ENCODE measurements at places on chromosomes 1 and 21.

GRCh38 chr21:16913010-16913409 is 599.8 kb upstream of the CXADR start:
- no peaks in the 10 kb centered on the region for H3K36me3 ChIP-seq
- H3K27me3 ChIP-seq, result no peaks in the 10 kb centered on the region
- no peaks in the 10 kb centered on the region for H3K4me1 ChIP-seq
- DNase-seq, result no peak

DNA sequence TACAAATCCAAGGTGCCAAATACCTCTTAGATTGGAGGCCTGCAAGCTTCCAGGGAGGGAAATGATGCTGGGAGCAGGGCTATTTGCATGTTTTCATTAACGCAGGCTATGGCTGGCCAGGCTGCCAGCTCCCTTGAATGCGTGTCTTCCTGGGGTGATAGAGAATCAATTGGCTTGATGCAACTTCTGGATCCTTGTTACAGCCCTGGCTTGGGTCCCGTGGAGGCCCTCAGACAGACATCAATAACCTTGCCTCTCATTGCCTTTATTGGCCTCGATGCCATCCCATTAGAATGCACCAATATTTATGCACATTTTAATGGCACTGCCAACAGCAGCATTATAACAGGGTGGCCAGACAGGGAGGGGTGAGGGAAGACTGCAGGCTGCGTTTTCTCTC is 54.0 kb downstream of the TNR start:
- no peaks in the 10 kb centered on the region for H3K27me3 ChIP-seq
- no peaks in the 10 kb centered on the region for H3K36me3 ChIP-seq
- DNase-seq, result no peak
- H3K4me1 ChIP-seq, result no peaks in the 10 kb centered on the region
- H3K27ac ChIP-seq, result no peak overlapping the region

DNA sequence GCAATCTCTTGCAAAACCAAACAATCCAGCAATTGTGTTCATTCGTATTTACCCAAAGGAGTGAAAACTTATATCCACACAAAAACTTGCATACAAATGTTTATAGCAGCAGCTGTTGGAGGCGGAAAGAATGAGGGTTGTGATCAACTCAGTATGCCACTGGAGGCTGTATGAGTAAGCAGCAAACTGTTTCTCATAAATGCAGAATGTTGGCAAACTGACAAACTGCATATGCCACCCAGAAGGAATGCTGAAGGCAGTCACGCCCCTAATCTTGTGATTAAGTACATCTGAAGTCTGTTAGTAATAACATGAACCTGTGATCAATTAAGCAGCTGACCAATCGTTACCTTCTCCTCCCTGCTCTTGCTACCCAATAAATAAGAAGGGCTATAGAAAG is 60.5 kb upstream of the CR2 start:
- no peaks in the 10 kb centered on the region for H3K36me3 ChIP-seq
- no peak overlapping the region for H3K4me3 ChIP-seq
- H3K27me3 ChIP-seq, result no peaks in the 10 kb centered on the region
- peak; percentile 90 for DNase-seq
- peak overlapping the region; percentile 59 for H3K27ac ChIP-seq
- peaks cover 7% of the 10 kb centered on the region for H3K4me1 ChIP-seq

GRCh38 chr21:37762606-37763005 is 153.7 kb downstream of the KCNJ6 start:
- no peak overlapping the region for H3K4me3 ChIP-seq
- H3K36me3 ChIP-seq, result no peaks in the 10 kb centered on the region
- H3K27ac ChIP-seq, result no peak overlapping the region
- peaks cover 3% of the 10 kb centered on the region for H3K4me1 ChIP-seq
- H3K27me3 ChIP-seq, result no peaks in the 10 kb centered on the region

DNA sequence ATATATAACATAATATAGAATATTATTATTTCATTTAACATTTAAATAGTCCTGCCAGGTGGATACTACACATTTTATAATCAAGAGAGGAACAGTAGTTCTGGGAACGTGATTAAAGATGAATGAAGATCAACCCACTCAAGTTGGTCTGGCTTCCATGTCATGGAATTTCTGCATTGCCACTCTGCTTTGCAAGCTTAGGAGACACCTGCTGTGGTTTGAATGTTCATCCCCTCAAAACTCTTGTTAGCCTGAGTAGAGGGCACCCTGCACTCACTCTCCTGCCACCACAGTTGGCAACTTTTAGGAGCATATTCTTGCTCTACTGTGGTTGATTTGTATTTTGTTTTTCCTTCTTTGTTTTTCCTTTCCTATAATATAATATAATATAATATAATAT is 153.2 kb downstream of the GLUL start:
- H3K4me3 ChIP-seq, result no peak overlapping the region
- no peaks in the 10 kb centered on the region for H3K36me3 ChIP-seq
- no peaks in the 10 kb centered on the region for H3K27me3 ChIP-seq
- H3K27ac ChIP-seq, result no peak overlapping the region

GRCh38 chr21:46122758-46123683 is 25.1 kb downstream of the COL6A2 start:
- H3K27me3 ChIP-seq, result no peaks in the 10 kb centered on the region
- peak overlapping the region; percentile 78 for H3K27ac ChIP-seq
- no peak overlapping the region for H3K4me3 ChIP-seq
- no peak for DNase-seq
- peaks cover 26% of the 10 kb centered on the region for H3K4me1 ChIP-seq

GRCh38 chr21:38351961-38352521 is 95.2 kb downstream of the KCNJ15 start:
- H3K27me3 ChIP-seq, result no peaks in the 10 kb centered on the region
- peak overlapping the region; percentile 81 for H3K27ac ChIP-seq
- no peak overlapping the region for H3K4me3 ChIP-seq
- peaks cover 46% of the 10 kb centered on the region for H3K4me1 ChIP-seq
- DNase-seq, result peak; percentile 93
- H3K36me3 ChIP-seq, result no peaks in the 10 kb centered on the region

DNA sequence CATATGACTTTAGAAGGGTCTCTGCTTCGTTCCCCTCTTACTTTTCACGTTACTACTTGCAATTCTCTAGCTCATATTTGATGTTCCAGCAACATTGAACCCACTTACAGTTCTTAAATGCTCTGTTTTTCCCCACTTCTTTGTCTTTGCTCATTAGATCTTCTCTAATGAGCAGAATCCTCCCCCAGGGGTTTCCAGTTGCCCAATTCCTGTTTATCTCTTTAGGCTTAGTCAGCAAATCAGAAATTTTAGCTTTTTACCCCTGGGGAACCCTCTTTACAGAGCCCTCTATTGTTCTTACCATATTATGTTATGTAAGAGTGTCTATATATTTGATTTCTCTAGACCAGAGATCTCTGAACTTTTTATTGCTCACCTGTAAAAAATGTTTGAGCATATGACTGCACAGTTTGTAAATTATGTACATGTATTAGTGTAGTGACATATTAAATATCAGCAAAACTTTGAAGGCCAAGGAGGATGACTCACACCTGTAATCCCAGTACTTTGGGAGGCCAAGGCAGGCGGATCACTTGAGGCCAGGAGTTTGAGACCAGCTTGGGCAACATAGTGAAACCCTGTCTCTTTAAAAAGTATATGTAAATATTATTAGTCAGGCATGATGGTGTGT is 71.4 kb downstream of the FNBP1L start:
- peak; percentile 33 for DNase-seq
- H3K36me3 ChIP-seq, result peaks cover 2% of the 10 kb centered on the region

- H3K27ac ChIP-seq, result no peak overlapping the region
- H3K36me3 ChIP-seq, result no peaks in the 10 kb centered on the region
- DNase-seq, result peak; percentile 64
- H3K4me3 ChIP-seq, result no peak overlapping the region
- peaks cover 15% of the 10 kb centered on the region for H3K4me1 ChIP-seq
Observed at GRCh38 chr1:98090351-98090750, 169.5 kb upstream of the DPYD start.

GRCh38 chr1:70477090-70477489 is 66.0 kb downstream of the CTH start:
- no peak for DNase-seq
- no peak overlapping the region for H3K4me3 ChIP-seq
- no peak overlapping the region for H3K27ac ChIP-seq
- H3K4me1 ChIP-seq, result no peaks in the 10 kb centered on the region

- no peaks in the 10 kb centered on the region for H3K27me3 ChIP-seq
- peaks cover 6% of the 10 kb centered on the region for H3K4me1 ChIP-seq
- H3K36me3 ChIP-seq, result no peaks in the 10 kb centered on the region
- H3K4me3 ChIP-seq, result no peak overlapping the region
- no peak for DNase-seq
Observed at GRCh38 chr21:38384675-38385426, 113.4 kb downstream of the ERG start.

GRCh38 chr1:109876617-109877316 is 33.9 kb upstream of the CSF1 start:
- peak overlapping the region; percentile 70 for H3K27ac ChIP-seq
- no peaks in the 10 kb centered on the region for H3K27me3 ChIP-seq
- peak; percentile 40 for DNase-seq
- no peaks in the 10 kb centered on the region for H3K36me3 ChIP-seq
- no peak overlapping the region for H3K4me3 ChIP-seq

DNA sequence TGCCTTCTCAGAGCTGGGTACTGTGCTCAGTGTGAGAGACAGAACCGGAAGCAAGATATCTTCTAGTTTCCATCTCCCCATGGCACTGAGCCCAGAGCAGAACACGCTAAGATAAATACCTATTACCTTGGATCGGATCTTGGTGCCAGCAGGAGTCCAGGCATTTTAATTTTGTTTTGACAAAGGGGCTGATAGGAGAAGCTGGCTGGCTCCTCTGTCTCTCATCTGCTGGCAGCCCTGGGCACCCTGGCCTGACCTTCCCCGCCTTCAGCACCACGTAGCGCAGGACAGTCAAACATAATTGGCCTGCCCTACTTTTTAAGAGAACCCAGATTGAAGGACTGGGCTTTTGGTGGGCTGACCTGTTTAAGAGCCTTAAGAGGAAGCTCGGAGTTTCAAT is 160.7 kb upstream of the KLHDC7A start:
- no peaks in the 10 kb centered on the region for H3K4me1 ChIP-seq
- H3K36me3 ChIP-seq, result no peaks in the 10 kb centered on the region
- DNase-seq, result no peak
- H3K27ac ChIP-seq, result no peak overlapping the region
- H3K27me3 ChIP-seq, result no peaks in the 10 kb centered on the region
- H3K4me3 ChIP-seq, result no peak overlapping the region

DNA sequence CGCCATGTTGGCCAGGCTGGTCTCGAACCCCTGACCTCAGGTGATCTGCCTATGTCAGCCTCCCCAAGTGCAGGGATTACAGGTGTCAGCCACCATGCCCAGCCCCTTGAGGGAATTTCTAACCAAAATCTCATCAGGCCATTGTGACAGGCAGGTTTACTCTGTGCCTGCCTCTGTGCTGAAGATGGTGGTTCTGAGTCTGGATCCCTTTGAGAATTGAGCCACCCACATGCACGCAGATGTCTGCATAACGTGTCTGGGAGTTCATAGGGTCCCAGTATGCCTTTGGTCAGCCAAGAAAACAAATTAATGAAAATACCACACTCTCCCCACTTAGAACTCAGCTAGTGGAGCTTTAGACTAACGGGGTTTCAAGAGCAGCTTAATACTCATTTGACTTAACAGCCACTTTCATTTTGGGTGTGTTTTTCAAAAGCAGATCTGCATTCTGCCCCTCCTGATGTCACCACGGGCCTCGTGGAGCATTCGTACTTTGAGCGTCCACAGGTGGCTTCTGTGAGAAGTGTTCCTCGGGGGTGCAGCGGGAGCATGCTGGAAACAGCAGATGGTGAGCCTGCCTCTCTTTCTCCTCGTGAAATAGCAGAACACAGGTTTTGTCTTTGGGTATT is 45.3 kb downstream of the DIP2A start:
- H3K4me1 ChIP-seq, result peaks cover 10% of the 10 kb centered on the region
- no peak for DNase-seq
- no peaks in the 10 kb centered on the region for H3K27me3 ChIP-seq
- H3K4me3 ChIP-seq, result no peak overlapping the region
- peaks cover 13% of the 10 kb centered on the region for H3K36me3 ChIP-seq
- H3K27ac ChIP-seq, result no peak overlapping the region

DNA sequence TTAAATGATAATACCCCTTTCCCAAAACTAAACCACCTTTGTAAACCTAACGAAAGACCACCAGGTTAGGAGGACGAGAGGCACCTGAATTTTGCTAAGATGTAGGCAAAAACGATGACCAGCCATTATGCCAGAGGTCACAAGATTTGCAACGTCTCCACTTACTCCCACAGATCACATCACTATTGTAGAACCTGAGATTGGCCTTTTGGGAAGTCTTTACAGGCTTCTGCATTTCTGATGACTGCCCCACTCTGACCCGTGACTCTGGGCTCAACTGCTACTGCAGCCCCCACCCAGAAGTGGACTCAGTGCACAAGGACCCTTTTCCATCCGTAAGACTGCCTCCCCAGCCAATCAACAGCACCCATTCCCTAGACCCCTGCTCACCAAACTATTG is 36.4 kb upstream of the COL6A2 start:
- DNase-seq, result no peak
- no peak overlapping the region for H3K4me3 ChIP-seq
- H3K36me3 ChIP-seq, result no peaks in the 10 kb centered on the region
- H3K27me3 ChIP-seq, result no peaks in the 10 kb centered on the region
- H3K4me1 ChIP-seq, result peaks cover 40% of the 10 kb centered on the region

DNA sequence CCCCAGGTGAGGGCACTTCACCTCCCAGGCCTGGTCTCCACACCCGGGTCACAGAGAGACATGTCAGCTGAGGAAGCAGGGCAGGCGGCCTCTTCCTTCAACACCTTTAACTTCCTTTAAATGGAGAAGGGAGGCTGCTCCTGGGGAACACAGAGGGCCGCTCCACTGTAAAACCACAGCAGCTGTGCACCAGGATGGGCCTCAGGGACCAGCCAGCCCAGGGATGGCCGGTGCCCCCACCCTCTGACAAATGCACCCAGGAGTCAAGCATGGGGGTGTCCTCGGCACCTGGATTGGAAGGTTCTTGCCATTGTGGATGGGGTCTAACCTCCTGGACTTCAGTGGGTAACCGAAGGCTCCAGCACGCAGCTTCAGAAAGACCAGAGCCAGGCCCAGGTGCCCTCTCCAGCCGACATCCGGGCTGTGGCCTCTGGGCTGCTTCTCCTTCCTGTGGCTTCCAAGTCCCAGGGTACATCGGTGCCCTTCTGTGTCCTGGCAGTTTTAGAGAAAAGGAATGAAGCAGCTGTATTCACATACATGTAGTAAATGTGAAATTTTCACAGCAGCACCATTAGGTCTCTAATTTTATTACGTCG is 121.7 kb upstream of the COL6A1 start:
- H3K36me3 ChIP-seq, result no peaks in the 10 kb centered on the region
- no peaks in the 10 kb centered on the region for H3K27me3 ChIP-seq
- no peak for DNase-seq
- H3K27ac ChIP-seq, result no peak overlapping the region

GRCh38 chr1:204089044-204089751 is 16.3 kb downstream of the SOX13 start:
- H3K4me3 ChIP-seq, result no peak overlapping the region
- no peak for DNase-seq
- no peaks in the 10 kb centered on the region for H3K27me3 ChIP-seq
- no peaks in the 10 kb centered on the region for H3K36me3 ChIP-seq
- no peak overlapping the region for H3K27ac ChIP-seq

DNA sequence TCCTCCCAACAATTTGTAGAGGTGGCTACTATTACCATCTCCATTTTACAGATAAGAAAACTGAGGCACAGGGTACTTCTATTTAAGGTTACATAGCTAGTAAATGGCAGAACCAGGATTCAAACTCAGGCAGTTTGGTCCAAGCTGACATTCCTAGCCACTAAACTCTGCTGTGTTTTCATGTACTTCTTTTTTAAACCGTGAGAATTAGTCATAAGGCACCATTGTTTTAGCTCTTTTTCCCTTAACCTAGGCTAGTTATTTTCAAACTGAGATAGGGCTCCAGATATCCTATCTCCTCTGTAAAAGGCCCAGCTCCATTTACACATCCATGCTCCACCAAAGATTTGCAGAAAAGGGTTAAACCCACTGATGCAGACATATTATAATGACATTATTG is 92.9 kb downstream of the PTPN14 start:
- DNase-seq, result no peak
- H3K4me3 ChIP-seq, result no peak overlapping the region
- no peaks in the 10 kb centered on the region for H3K27me3 ChIP-seq
- H3K4me1 ChIP-seq, result peaks cover 37% of the 10 kb centered on the region
